HepG2 (cell line): ENCODE measurements at places on chromosomes 3 and 15. TPM values are rescaled to one million over a fixed set of nuclear protein-coding genes. Genes with fewer than 3 reads are reported as not detected.

Gene LRRC31
- total RNA-seq, result not detected in 2 replicates

DNA sequence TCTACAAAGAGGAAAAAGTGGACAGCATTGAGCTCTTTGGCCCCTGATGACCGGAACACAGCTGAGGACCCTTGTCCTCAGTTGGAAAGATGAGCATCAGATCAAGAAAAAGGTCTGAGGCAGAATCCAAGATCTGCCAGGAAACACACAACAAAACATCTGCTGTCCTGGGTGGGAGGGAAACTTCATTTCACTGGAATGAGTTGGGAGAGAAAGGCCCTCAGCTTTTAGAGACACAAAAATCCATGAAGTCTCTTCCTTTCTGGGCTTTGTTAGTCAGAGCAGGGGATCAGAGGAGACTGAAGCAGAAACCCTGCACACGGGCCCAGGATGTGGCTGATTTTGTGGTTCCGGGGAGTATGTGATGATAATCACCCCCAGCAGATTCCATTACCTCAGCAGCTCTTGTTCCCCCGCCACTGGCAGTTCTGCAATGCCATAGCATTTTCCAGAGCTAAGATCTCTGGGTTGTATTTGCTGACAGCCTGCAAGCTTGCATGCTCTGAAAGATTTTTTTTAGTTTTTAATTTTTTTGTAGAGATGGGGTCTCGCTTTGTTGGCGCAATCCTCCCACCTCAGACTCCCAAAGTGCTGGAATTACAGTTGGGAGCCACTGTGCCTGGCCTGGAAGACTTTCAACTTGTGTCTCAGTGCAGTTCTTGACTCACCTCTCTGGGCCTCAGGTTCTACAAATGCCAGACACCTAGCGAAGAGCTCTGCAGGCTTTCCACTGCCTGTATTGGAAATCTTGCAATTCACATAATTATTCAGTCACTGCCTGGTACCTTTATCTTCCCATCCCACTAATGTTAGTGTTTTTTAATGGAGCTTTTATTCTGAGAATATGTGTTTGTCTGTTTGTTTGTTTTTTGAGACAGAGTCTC is 5.8 kb upstream of the TATDN2 start:
- DNase-seq, result no peak
- no peak overlapping the region for H3K4me3 ChIP-seq
- H3K4me1 ChIP-seq, result peaks cover under 1% of the 10 kb centered on the region
- no peaks in the 10 kb centered on the region for H3K27me3 ChIP-seq
- no peak overlapping the region for H3K27ac ChIP-seq
- H3K36me3 ChIP-seq, result peaks cover 10% of the 10 kb centered on the region

Gene TGM4
- total RNA-seq, result 0.15 and 0.18 TPM in 2 replicates

DNA sequence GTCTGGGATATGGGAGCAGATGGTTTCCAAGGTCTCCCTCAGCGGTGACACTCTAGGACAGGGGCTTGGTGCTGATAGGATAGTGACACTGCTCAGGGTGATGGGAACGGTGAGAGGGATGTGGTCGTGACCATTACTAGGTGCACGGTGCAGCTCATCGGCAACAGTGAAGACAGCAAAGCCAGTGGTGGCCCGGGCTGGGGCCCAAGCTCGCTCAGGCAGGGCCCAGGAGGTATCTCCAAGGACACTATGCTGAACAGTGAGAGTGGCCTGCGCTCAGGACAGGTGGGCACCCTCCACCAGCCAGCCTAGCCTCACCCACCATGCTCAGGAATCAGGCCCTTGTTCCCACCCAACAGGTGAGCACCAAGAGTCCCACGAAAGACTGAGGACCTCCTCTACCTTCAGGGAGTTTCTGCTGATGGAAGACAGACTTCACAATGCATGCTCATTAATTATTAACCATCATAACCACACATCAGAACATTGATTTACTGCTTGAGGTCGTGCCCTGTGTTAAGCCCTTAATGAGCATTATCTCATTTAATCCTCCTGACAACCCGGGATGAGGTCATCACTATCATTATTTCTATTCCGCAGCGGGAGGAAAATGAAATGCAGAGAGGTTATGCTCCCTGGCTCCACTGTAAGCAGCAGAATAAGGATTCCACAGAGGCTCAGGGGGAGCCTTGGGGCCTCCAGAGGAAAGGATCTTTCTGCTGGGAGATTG is 269.4 kb downstream of the UACA start:
- no peak overlapping the region for H3K27ac ChIP-seq
- peak; percentile 8 for DNase-seq
- no peak overlapping the region for H3K4me3 ChIP-seq
- peaks cover 15% of the 10 kb centered on the region for H3K4me1 ChIP-seq

- peak; percentile 48 for DNase-seq
- H3K4me3 ChIP-seq, result no peak overlapping the region
- no peak overlapping the region for H3K27ac ChIP-seq
- H3K27me3 ChIP-seq, result no peaks in the 10 kb centered on the region; the same call in 1 of the 2 replicates
- peaks cover 42% of the 10 kb centered on the region for H3K4me1 ChIP-seq
- no peaks in the 10 kb centered on the region for H3K36me3 ChIP-seq
Measured at GRCh38 chr15:84826369-84826823, 9.2 kb downstream of the ALPK3 start.
